ENCODE measurements at places on chromosomes 7 and 10.

DNA sequence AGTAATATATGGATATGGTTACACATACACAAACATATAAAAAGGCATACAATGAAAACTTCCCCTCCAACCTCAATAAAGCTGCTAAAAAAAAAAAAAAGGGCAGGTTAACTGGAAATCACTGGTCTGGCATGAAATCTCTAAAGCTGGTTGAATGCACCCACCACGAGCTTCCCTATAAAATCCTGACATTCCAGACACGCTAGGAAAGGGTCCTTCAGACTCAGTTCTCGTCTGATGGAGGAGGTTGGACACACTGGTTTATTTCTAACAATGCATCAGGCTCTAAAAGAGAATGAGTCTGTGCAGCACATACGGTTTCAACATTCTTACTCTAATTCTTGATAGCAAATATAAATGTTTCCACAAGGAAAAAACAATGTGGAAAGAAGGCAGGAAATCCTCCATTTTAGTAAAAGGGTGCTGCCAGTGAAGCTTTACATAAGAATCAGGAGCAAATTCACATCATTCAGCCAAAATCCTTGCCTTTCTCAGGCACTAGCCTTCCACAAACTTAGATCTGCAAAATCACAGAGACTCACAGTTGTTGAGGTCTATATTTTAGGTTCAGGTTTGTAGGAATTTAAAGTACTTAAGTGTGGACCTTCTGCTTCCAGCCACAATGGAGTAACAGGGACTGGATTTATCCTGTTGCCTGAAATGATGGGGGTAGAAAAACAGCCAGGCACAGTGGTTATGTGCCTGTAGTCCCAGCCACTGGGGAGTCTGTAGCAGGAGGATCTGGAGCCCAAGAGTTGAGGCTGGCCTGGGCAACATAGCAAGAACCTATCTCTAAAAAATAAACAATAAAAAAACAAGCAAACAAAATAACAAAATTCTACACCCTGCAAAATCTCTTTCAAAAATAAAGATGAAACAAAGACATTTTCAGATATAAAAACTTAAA lies 73.5 kb downstream of the CYTH3 start:
- no peak for DNase-seq
- H3K27me3 ChIP-seq: peaks cover 10% of the 10 kb centered on the region
- no peak overlapping the region for H3K4me3 ChIP-seq
- no peak overlapping the region for H3K27ac ChIP-seq
- no peaks in the 10 kb centered on the region for H3K4me1 ChIP-seq

DNA sequence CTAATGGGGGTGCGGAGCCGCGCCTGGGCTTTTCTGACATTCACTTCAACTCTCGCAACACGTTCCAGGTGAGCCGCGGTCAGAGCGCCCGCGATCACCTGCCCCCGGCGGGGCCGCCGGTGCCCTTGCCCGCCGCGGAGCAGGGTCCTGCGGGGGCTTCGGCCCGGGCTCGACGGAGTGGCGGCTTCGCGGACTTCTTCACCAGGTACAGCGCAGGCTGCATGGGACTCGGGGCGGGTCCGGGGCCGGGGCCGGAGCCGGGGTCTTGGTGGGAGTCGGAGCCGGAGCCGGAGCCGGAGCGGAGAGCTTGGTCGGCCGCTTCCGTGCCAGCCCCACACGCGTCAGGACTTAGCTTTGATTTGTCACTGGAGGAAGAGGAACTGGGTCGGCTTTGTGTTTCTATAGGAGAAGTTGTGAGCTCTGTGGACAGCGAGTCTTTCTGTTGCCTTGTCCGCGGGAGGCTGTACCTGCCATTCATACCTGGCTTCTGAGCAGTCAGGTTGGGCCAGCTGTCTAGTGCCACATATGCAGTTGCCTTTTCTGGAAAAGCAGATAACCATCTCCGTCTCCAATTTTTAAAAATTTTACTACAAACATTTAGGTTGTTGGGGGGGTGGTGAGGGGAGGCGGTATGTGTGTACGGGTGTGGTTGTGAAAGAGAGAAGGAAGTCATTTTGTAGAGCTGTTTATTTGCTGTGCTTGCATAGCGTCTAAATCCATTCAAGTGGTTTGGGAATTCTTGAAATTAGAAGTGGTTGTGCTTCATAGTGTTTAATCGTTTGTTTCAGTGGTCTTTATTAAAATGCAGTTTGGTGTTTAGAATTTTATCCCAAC lies 1.3 kb downstream of the TBC1D12 start:
- H3K36me3 ChIP-seq: no peaks in the 10 kb centered on the region
- H3K4me3 ChIP-seq: peak overlapping the region; percentile 82
- peaks cover 66% of the 10 kb centered on the region for H3K27me3 ChIP-seq
- no peak overlapping the region for H3K27ac ChIP-seq
- H3K4me1 ChIP-seq: peaks cover 4% of the 10 kb centered on the region

GRCh38 chr7:65988084-65988483 lies 6.1 kb upstream of the GUSB start:
- no peaks in the 10 kb centered on the region for H3K27me3 ChIP-seq
- no peak for DNase-seq
- H3K27ac ChIP-seq: no peak overlapping the region

- peaks cover 52% of the 10 kb centered on the region for H3K27me3 ChIP-seq
- no peaks in the 10 kb centered on the region for H3K36me3 ChIP-seq
- no peak overlapping the region for H3K27ac ChIP-seq
- H3K4me3 ChIP-seq: no peak overlapping the region
These were observed 6.0 kb downstream of the RHOBTB1 start for GRCh38 chr10:60937784-60938654.

DNA sequence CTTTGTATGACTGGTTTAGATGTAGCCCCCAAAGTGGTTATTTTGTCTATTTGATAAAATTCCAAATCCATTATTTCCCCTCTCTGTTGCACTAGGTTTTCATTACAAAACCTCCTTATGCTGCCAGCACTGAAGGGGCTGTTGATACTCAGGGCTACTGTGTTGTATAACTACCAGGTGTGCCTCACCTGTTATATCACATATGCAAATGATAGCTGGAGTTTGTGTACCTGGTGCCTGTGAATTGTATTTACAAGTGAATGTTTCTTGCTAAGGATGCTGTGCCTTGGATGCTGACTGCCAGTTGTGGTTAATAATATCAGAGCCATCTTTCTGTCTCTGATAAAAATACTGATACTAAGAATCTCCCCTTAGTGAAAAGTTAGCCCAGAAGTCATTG lies 84.8 kb upstream of the CCDC6 start:
- H3K27ac ChIP-seq: no peak overlapping the region
- H3K36me3 ChIP-seq: peaks cover 1% of the 10 kb centered on the region
- H3K4me3 ChIP-seq: no peak overlapping the region
- no peak for DNase-seq

DNA sequence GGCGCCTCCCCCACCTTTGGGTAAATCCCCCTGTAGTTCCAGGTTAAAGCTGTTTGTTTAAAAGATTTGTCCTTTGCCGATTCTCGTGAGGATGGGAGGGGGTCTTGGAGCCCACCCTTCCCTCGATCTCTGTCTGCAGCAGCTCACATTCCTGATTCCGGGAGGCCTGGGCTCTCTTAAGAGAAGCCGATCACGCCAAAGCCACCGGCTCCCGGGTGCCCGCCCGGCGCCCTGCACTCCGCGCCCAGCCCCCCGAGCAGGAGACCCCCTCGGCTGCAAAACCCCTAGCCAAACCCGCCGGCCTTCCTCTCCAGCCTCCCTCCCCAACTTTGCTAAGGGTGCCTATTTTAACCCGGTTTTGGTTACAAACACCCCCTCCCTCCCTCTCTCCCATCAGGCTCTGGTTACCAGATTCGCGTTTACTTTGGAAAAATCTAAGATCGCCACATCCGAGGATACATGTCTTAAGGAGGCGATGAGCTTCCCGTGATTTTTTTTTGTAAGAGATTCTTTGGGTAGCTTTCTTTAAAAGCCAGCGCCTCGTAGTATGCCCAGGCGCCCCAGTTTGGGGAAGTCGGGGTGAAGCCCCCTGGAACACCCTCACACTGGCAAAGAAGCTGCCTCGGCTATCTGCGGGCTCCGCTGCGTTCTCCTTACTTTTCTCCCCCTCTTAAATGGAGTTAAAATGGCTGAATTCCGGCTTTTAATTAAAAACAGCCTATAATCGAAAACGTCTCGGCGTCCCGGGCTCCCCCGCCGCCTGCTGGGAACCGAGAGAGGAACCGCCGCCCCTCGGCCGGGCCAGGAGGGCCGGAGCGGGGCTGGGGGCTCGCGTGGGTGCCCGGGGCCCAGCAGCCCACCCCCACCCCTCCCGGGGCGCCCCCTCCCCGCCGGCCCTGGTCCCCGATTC lies 983 bp downstream of the TNRC18 start:
- no peak for DNase-seq
- peaks cover 53% of the 10 kb centered on the region for H3K27me3 ChIP-seq
- H3K4me1 ChIP-seq: peaks cover 17% of the 10 kb centered on the region
- H3K36me3 ChIP-seq: no peaks in the 10 kb centered on the region

- no peaks in the 10 kb centered on the region for H3K4me1 ChIP-seq
- no peak overlapping the region for H3K27ac ChIP-seq
- H3K4me3 ChIP-seq: no peak overlapping the region
- peaks cover 49% of the 10 kb centered on the region for H3K27me3 ChIP-seq
- DNase-seq: no peak
- no peaks in the 10 kb centered on the region for H3K36me3 ChIP-seq
These were observed 22.0 kb upstream of the SLF2 start for GRCh38 chr10:100890673-100891317.

GRCh38 chr10:85642421-85643170 lies 724.0 kb downstream of the GRID1 start:
- no peak for DNase-seq
- H3K4me1 ChIP-seq: no peaks in the 10 kb centered on the region
- H3K4me3 ChIP-seq: no peak overlapping the region
- H3K27me3 ChIP-seq: peaks cover 2% of the 10 kb centered on the region

- no peaks in the 10 kb centered on the region for H3K27me3 ChIP-seq
- no peak for DNase-seq
These were observed 409.0 kb upstream of the LRGUK start for GRCh38 chr7:133718131-133718530.

GRCh38 chr7:47290867-47291266 lies 291.0 kb downstream of the TNS3 start:
- no peak overlapping the region for H3K4me3 ChIP-seq
- no peak for DNase-seq
- H3K27me3 ChIP-seq: no peaks in the 10 kb centered on the region

DNA sequence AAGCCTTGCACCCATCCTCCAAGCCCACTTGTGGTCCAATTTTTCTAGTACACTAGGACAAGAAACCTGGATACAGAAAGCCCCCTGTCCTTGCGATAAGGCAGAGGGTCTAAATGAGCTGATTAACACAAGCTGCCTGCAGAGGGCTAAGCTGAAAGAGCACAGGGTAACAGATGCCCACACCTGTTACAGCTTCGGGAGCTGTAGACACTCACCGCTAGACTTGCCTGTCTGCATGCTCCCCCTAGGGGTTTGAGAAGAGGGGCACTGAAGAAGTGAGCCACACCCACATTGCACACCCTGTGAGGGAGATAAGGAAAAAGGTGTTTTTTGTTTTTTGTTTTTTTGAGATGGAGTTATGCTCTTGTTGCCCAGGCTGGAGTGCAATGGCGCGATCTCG lies 386.5 kb upstream of the AUTS2 start:
- DNase-seq: no peak
- no peaks in the 10 kb centered on the region for H3K27me3 ChIP-seq
- no peaks in the 10 kb centered on the region for H3K36me3 ChIP-seq
- no peak overlapping the region for H3K4me3 ChIP-seq
- no peak overlapping the region for H3K27ac ChIP-seq
- H3K4me1 ChIP-seq: no peaks in the 10 kb centered on the region

DNA sequence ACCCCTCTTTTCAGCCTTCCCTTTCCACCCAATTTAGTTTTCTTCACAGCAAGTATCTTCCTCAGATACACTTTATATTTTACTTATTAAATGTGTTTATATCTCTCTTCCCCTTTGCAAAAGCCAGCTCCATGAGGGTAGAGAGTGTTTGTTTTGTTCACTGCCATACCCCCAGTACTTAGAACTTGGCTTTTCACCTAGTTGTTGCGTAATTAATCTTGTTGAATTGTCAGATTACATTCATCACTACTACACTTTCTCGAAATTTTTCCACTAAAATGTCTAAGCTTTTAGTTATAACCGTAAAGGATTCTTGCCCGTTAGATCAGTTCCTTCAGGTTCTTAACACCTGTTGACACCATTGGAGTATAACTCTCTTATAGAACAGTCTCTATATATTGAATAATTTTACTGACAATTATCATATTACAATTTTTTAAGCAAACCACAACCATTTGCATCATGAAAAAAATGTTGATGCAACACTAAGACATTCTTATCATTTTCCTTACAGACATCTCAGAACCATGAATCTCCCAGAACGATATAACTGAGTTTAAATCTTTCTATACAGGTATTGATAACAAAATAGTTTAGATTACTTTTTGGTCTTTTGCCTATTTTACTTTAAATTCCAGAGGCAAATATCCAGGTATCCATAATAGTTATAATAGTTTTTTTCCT lies 29.9 kb downstream of the VWDE start:
- H3K36me3 ChIP-seq: no peaks in the 10 kb centered on the region
- no peak overlapping the region for H3K27ac ChIP-seq
- H3K4me1 ChIP-seq: no peaks in the 10 kb centered on the region
- H3K27me3 ChIP-seq: peaks cover under 1% of the 10 kb centered on the region

DNA sequence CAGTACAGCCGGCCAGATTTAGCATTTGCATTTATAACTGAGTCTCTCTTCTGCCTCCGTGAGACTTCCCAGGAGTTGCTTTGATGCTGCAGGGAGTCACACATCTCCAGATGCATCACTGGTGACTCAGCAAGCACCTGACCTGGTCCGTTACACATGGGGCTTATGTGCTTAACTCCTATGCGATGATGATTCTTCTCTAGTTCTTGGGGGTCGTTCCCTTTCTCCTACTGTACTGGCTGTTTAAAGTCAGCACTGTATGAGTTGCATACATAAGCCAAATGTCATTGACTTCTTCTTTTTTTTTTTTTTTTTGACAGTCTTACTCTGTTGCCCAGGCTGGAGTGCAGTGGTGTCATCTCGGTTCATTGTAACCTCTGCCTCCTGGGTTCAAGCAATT lies 13.0 kb upstream of the AKR1E2 start:
- H3K27me3 ChIP-seq: peaks cover 10% of the 10 kb centered on the region
- DNase-seq: no peak
- no peak overlapping the region for H3K4me3 ChIP-seq
- no peak overlapping the region for H3K27ac ChIP-seq
- H3K36me3 ChIP-seq: no peaks in the 10 kb centered on the region

GRCh38 chr10:29408847-29409240 lies 120.0 kb downstream of the LYZL1 start:
- no peak for DNase-seq
- H3K27me3 ChIP-seq: no peaks in the 10 kb centered on the region
- H3K4me1 ChIP-seq: peaks cover 34% of the 10 kb centered on the region
- H3K36me3 ChIP-seq: peaks cover 7% of the 10 kb centered on the region
- H3K4me3 ChIP-seq: peak overlapping the region; percentile 98

Data from activated T-helper 1 cell treated with anti-CD3 and anti-CD28 coated beads, Interleukin-12 subunit alpha, Interleukin-12 subunit beta, Interleukin-2, Interleukin-4 antibody, amounts not matched to agents 30 ng/mL and 10 ng/mL and 1 ng/mL, durations not matched to agents 14 hours and 24 hours and 36 hours (primary cell).